ENCODE measurements at places on chromosomes 13 and 19.

DNA sequence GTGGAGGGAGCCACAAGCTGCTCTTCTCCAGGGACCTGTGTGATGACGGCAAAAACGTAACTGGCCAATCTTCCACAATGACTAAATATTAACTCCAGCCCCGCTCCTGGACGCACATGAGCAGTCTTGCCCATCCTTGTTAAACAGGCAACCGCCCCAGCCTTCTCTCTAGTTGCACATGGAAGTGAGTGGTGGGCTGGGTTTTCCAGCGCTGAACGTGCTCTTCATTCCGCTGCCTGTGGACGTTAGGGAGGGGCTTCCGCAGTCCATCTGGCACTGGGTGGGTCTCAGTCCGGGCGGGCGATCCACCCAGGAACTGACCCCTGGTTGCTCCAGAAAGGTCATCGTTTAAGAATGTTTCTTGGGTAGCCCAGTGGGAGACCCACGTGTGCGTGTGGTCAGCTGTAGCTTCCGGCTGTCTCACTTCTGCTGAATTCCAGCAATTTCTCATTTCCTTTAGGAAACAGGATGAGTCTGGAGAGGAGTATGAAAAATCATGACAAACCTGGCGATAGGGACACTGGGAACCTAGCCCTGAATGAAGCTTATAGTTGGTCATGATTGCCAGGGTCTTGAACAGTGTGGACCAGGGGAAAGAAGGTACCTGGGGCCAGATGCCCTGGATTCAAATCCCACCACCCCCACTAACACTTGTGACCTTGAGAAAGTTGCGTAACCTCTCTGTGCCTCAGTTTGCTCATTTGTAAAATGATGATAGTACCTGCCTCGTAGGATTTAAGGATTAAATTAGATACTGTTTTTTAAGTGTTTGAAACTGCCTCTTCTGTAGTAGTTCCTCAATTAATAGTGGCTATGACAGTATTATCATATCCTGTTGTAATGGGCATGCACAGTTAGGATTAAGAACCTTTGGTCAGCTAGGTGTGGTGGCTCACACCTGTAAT lies 92.6 kb downstream of the SIPA1L3 start:
- no peak for DNase-seq

DNA sequence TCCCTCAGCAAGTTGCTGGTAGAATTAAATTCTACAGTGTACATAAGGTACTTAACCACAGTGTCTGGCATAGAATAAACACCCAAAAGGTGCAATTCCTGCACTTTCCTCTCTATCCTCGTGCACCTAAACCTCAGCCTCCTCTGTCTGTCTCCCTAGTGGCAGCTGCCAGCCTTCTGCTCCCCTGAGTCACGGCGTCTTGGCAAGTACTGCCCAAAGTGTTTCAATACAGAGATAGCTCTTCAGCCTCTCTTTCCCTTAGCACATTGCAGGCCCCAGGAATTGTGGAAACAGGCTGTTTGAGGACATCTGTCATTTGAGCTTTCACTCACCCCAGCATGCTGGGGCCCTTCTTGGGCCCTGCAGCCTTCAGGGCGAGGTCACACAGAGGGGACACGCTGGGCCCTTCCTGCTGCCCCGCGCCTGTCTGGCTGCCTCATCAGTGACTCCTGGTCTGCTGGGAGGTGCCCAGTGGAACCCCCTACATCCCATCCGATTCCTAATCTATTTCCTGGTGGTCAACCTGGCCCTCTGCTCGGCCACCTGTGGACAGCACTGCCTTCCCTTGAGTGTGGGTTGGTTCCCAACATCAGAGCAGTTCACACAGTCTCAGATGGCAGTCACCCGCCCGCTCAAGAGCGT lies 19.3 kb downstream of the COL4A2 start:
- no peak for DNase-seq

DNA sequence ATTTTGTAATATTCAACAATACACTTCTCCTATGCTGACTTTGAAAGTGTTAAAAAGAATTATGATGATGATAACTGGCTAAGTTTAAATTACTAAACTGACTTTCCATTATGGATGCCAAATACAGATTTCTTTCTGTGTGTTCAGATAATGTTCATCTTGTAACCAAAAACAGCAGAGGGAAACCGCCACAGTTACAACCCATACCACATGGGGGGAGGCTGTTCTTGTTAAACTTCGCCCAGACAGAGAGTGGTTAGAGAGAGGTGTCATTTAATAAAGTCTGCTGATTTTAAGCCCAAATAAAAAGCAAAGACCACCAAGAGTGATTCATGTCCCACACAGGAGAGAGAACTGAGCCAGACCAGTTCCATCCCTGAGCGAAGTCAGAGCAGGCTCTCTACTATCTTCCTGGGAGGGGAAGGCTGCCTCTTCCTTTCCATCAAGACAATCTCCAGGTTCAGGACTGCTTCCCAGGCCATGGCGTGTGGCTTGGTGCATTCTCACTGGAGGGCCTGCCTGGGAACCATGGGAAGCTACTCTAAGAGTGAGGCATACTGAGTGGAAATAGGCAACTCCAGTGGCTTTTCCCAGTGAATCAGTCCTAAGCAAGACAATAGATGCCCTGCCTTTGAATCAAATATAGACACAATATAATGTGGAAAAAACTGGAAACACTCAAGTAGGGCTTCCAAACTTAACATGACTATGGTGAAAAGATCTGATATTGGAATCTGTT lies 18.2 kb downstream of the EFNB2 start:
- DNase-seq, result no peak

GRCh38 chr19:15129856-15130585 lies 22.8 kb downstream of the SYDE1 start:
- no peak for DNase-seq

DNA sequence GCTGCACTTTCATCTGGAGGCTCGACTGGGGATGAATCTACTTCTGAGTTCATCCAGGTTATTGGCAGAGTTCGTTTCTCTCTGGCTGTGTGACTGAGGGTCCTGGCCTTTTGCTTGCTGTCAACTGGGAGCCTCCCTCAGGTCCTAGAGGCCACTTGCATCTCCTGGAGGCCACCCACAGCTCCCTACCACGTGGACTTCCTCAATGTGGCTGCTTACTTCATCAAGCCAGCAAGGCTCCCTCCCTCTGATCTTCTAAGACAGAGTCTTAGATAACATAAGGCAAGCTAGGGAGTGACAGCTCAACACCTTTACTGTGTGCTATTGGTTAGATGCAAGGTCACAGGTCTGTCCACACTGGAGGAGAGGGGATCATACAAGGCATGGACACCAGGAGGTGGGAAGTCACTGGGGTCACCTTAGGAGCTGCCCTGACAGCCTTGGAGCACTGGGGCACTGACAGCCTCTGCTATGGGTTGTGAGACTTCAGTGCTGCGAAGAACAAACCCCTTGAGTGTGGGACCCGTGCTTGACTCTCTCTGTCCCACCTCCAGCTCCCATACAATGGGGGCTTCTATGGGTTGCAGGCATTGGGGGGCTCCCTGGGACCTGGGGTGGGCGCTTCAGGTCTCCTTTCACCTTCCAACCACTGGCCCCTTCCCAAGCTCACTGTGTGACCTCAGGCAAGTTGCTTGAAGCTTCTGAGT lies 5.3 kb downstream of the FAM187B start:
- no peak for DNase-seq

DNA sequence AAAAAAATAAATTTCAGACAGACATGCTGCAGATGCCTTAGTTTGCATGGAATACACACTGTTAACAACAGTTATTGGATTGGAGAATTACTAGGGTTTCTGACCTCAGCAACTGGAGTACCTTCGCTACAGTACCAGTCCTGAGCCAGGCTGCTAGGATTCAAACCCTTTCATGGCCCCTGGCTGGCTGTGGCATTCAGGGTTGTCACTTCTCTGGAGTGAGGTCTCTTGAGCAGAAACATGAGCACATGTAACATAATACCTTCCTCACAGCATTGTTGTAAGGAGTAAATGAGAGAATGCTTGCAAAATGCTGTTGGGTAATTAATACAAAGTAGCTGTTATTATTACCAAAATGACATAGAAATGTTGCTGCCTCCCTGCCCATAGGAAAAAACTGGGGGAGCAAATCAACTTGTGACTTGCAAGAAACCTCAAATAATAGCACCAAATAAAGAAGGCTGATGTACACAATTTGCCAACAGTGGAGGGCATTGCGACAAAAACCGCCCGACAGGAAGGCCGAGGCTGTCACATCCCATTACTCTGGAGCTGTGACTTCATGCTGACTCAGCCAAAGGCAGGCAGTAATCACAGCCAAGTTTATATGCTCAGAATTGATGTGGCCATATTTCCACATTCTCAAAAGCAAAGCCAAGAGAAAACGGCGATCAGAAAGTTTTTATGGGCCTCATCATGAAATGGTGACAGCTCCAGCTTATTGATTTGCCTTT lies 100.4 kb downstream of the RFC3 start:
- no peak for DNase-seq

- DNase-seq, result peak; percentile 62
These were observed 34.9 kb upstream of the TPM4 start for GRCh38 chr19:16041299-16041990.

- no peak for DNase-seq
These were observed 59.4 kb downstream of the WTIP start for GRCh38 chr19:34540811-34541557.

DNA sequence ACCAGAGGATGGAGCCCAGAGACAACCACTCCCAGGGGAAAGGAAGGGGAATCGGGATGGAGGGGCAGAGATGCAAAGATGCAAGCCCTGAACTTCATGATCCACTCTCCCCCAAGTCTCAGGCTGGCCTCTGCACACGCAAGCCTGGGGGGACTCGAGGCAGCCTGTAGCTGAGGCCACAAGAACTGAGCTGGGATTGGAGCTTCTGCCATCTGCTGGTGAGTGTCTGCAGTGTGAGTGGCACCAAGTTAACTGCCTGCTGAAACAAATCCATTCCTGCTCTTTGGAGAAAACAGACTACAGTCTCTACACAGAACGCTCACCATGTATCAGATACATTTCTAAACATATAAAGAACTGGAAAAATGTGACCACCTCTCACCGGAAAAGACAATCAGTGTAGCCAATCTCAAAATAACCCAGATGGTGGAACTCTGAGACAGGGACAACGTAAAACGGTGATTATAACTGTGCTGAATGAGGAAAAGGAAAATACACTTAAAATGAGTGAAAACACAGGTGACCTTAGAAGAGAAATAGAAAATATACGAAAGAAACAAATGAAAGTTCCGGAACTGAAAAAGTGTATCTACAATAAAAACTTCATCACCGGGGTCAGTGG lies 62.1 kb downstream of the KLF2 start:
- DNase-seq, result no peak

GRCh38 chr19:18814063-18814462 lies 17.7 kb upstream of the UPF1 start:
- DNase-seq, result no peak

GRCh38 chr13:78022164-78022877 lies 103.7 kb upstream of the EDNRB start:
- peak; percentile 11 for DNase-seq

DNA sequence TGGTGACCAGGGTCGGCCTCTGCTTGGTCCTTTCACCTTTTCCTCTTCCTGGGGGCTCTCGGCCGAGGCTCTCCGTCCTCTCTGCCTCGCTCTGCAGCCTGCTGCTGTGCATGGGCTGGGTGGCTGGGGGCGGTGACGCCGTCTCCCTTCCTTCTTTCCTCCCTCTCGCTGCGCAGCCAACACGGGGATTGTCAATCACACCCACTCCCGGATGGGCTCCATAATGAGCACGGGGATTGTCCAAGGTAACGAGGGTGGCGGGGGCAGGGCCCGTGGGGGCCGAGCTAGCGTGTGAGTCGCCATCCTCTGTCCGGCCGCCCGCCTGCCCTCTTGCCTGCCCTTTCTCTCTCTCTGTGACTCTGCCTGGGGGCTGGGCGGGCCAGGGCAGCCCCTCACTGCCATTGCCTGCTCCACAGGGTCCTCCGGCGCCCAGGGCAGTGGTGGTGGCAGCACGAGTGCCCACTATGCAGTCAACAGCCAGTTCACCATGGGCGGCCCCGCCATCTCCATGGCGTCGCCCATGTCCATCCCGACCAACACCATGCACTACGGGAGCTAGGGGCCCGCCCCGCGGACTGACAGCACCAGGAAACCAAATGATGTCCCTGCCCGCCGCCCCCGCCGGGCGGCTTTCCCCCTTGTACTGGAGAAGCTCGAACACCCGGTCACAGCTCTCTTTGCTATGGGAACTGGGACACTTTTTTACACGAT lies 7.1 kb downstream of the YIPF2 start:
- no peak for DNase-seq

- DNase-seq, result no peak
These were observed 4.9 kb upstream of the CERS1 start for GRCh38 chr19:18900700-18901481.

DNA sequence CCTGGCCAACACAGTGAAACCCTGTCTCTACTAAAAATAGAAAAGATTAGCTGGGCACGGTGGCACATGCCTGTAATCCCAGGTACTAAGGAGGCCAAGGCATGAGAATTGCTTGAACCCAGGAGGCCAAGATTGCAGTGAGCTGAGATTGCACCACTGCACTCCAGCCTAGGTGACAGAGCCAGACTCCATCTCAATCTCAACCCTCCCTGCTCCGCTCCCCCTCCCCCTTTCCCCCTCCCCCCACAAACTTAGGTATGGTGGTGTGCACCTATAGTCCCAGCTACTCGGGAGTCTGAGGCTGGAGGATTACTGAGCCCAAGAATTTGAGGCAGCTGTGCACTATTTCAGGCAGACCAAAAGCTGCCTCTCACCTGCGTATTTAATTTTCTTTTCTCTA lies 21.6 kb upstream of the RNF113B start:
- no peak for DNase-seq

DNA sequence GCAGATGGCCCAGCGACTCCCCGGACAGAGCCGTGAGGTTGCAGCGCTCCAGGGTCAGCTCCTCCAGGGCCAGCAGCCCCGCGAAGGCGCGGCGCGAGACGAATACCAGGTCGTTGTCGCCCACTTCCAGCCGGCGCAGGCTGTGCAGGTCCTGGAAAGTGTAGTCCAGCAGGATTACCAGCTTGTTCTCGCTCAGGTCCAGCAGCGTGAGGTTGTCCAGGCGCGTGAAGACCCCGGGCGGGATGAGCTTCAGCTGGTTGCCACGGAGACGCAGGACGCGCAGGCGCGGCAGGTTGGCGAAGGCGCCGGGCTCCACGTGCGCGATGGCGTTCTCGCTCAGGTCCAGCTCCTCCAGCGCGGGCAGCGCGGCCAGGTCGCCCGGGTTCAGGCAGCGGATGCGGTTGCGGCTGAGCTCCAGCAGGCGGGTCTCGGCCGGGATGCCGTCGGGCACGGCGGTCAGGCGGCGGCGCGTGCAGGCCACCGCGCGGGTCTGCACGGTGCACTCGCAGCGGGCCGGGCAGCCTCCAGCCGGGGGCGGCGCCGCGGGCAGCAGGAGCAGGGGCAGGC lies 9.3 kb upstream of the PEAK3 start:
- no peak for DNase-seq

GRCh38 chr13:110216398-110217041 lies 90.4 kb downstream of the COL4A1 start:
- DNase-seq, result no peak

DNA sequence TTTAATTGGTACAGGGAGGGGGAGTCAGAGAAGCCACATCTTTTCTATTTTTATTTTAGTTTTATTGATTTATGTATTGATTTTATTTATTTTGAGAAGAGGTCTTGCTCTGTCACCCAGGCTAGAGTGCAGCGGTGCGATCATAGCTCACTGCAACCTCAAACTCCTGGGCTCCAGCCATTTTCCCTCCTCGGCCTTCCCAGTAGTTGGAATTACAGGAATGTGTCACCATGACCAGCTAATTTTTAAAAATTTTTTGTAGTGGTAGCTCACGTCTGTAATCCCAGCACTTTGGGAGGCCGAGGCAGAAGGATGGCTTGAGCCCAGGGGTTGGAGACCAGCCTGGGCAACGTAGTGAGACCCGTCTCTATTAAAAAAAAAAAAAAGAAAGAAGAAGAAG lies 4.1 kb downstream of the IL27RA start:
- no peak for DNase-seq

GRCh38 chr13:89763005-89763404 lies 1584.5 kb upstream of the MIR17HG start:
- no peak for DNase-seq
